Type B pancreatic cell (in vitro differentiated cells): ENCODE measurements at places on chromosomes 4 and X. TPM values are rescaled to one million over a fixed set of nuclear protein-coding genes. Genes with fewer than 3 reads are reported as not detected.
A peak's percentile ranks its signal among the peaks of the same experiment; 100 is the strongest.

GRCh38 chr4:44493924-44494323 is 45.3 kb upstream of the KCTD8 start:
- peaks cover 5% of the 10 kb centered on the region for H3K4me1 ChIP-seq
- H3K4me3 ChIP-seq = no peak overlapping the region
- peaks cover 2% of the 10 kb centered on the region for H3K27me3 ChIP-seq

GRCh38 chrX:134551376-134552048 is 91.5 kb downstream of the HPRT1 start:
- H3K36me3 ChIP-seq = no peaks in the 10 kb centered on the region
- DNase-seq = no peak
- H3K27ac ChIP-seq = peak overlapping the region; percentile 21
- peak overlapping the region; percentile 83 for H3K4me3 ChIP-seq

GRCh38 chr4:101119141-101119540 is 228.2 kb downstream of the PPP3CA start:
- no peak overlapping the region for H3K4me3 ChIP-seq
- no peaks in the 10 kb centered on the region for H3K36me3 ChIP-seq
- DNase-seq = no peak
- no peak overlapping the region for H3K27ac ChIP-seq

DNA sequence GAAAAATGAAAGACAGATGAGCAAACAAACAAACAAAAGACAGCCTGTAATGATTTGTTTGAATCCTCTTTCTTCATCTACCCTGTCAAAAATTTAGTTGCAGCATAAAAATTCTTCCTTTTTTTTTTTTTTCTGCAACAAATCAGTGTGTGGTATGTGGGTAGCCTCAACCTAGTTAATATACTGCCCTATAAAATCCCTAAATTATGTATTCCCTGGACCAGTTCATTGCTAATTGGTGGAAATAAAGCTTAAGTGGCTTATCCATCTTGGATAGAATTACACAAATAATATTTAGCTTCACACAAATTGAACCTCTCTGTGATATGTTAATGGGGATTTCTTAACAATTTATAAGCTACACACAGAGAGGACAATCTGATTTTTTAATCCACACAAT is 208.4 kb downstream of the NDST4 start:
- H3K36me3 ChIP-seq = no peaks in the 10 kb centered on the region
- no peaks in the 10 kb centered on the region for H3K27me3 ChIP-seq
- H3K4me3 ChIP-seq = no peak overlapping the region

DNA sequence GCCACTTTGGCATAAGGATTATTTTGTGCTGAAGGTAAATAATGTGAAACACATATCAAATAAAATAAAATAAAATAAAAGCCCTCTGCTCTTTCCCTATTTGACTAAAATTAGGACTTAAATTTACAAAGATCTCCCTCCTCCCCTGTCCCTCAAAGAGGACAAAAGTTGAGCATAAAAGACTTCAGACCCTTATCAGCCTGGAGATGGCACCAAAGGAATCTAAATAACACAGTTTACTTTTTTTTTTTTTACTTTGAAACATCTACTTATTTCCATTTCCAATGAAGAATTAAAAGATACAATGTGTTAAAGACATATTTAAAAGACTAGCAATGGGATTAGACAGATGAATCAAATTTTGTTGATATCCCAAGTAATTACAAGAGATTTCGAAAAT is 89.7 kb downstream of the EPHA5 start:
- H3K36me3 ChIP-seq = no peaks in the 10 kb centered on the region
- DNase-seq = no peak
- peaks cover 3% of the 10 kb centered on the region for H3K27me3 ChIP-seq
- no peak overlapping the region for H3K4me3 ChIP-seq
- no peaks in the 10 kb centered on the region for H3K4me1 ChIP-seq

DNA sequence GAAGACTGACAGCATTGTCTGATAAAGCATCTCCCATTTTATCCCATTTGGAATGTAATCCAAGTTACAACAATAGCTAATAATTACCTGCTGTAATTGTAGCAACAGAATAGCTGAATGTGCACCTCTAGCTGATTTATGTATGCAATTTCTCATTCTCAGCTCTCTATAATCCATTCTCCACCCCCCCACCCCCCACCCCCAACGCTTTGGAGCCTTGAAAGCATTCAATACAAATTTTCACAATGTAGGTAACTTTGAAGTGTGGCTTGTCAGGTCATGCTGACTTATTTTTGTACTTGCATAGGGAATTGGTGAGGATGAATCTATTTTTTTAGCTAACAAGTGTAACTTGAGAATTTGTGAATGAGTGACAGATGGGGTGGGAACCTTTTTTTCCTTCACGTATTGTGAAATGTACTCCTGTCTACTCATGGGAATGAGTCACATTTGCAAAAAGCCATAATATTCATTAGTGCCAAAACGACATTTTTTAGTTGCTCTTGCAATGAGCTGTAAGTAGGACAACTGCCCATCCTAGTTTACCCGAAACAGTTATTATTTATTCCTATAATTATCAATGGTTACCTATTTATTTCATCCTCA is 159.3 kb downstream of the PALLD start:
- H3K27ac ChIP-seq = no peak overlapping the region
- H3K4me3 ChIP-seq = no peak overlapping the region
- H3K36me3 ChIP-seq = no peaks in the 10 kb centered on the region
- H3K4me1 ChIP-seq = peaks cover 69% of the 10 kb centered on the region
- H3K27me3 ChIP-seq = peaks cover 9% of the 10 kb centered on the region

DNA sequence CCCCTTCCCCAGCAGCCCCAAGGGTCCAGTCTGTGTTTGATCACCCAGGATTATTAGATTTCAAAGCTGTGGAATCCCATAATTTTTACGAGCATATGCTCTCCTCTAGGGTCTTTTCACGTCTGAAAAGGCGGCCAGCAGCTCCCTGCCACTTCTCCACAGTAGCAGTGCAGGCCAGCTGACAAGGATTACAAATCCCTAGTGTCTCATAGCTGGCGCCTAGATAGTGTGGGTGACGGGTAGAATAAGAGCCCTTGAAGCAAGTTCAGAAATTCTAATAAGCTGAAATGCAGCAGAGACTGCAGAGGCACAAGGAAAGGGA is 79.4 kb downstream of the RLIM start:
- no peak for DNase-seq
- H3K27ac ChIP-seq = peak overlapping the region; percentile 74
- peak overlapping the region; percentile 88 for H3K4me3 ChIP-seq
- peaks cover 3% of the 10 kb centered on the region for H3K36me3 ChIP-seq

DNA sequence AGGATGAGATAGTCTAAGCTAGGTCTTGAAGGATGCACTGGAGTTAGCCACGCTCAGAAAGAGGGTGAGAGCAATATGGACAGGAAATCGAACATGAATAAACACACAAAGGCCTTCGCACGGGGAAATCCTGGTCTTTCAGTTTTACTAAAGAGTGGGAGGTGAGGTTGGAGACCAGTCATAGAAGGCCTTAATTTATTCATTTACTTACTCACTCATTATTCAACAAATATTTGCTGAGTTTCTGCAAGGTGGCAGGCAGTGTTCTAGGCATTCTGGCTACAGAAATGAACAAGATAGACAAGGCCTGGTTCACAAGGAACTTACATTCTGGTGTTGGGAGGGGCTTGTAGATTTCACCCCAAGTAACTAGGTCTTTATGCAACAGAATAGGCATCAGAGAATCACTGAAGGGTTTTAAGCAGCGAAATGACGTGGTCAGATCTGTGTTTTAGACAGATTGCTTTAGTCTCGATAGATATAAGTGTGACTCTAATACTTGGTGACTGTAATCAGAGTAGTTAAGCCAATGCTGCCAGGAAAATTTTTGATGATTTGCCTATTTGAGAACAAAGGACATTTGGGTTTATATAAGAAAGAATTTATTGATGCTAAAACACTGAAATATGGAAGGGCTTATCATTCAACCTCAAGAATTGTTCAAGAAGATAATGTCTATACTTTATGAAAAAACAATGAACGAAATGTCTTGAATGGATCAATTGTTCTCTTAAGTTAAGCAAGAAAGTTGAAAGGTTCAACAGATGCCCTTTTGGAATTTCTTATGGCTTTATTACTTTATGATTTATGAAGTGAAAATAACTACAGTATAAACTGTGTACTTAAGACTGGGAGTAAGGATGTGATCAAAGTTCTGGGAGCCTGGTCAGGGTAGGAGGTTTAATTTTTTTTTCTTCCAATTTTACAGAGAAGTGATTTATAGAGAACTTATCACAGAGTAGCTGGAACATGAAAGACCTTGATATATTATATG is 184.4 kb upstream of the CASK start:
- H3K27me3 ChIP-seq = no peaks in the 10 kb centered on the region
- no peak overlapping the region for H3K27ac ChIP-seq
- H3K4me1 ChIP-seq = no peaks in the 10 kb centered on the region
- no peak overlapping the region for H3K4me3 ChIP-seq
- no peaks in the 10 kb centered on the region for H3K36me3 ChIP-seq

- H3K4me1 ChIP-seq = no peaks in the 10 kb centered on the region
- no peak for DNase-seq
- no peaks in the 10 kb centered on the region for H3K27me3 ChIP-seq
- H3K27ac ChIP-seq = no peak overlapping the region
- H3K36me3 ChIP-seq = peaks cover 8% of the 10 kb centered on the region
These were observed 46.7 kb downstream of the LARP1B start for GRCh38 chr4:128107766-128108165.

GRCh38 chr4:184395971-184396391 is 78.4 kb downstream of the IRF2 start:
- peaks cover 53% of the 10 kb centered on the region for H3K36me3 ChIP-seq
- no peak overlapping the region for H3K4me3 ChIP-seq
- DNase-seq = no peak
- H3K4me1 ChIP-seq = peaks cover 5% of the 10 kb centered on the region
- no peaks in the 10 kb centered on the region for H3K27me3 ChIP-seq
- no peak overlapping the region for H3K27ac ChIP-seq

DNA sequence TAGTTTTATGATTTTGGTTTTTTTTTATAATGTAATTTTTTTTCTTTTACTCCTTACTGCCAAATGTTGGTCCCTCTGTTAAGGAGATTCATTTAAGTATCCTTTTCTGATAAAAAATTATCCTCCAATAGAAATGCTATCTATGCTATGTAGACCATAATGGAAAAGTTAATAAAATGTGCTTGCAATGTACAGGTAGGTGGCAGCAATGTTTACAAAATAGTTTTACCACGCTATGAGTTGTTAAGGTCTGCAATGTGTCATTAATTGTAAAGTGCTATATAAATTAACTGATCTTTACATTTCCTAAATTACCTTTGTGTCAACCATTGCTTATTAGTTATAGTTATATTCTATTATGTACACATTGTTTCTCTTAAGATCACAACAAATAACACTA is 3.8 kb upstream of the CENPC start:
- H3K27me3 ChIP-seq = no peaks in the 10 kb centered on the region
- H3K27ac ChIP-seq = no peak overlapping the region
- H3K36me3 ChIP-seq = no peaks in the 10 kb centered on the region

- peaks cover 27% of the 10 kb centered on the region for H3K27me3 ChIP-seq
- H3K4me3 ChIP-seq = peak overlapping the region; percentile 17
- DNase-seq = no peak
These were observed 26.9 kb upstream of the PPP2R3B start for GRCh38 chrX:413322-414201.

GRCh38 chrX:110257889-110258288 is 60.0 kb downstream of the AMMECR1 start:
- no peak overlapping the region for H3K4me3 ChIP-seq
- H3K4me1 ChIP-seq = peaks cover 3% of the 10 kb centered on the region
- peaks cover 11% of the 10 kb centered on the region for H3K36me3 ChIP-seq
- H3K27me3 ChIP-seq = no peaks in the 10 kb centered on the region

- H3K27me3 ChIP-seq = peaks cover 2% of the 10 kb centered on the region
- no peak for DNase-seq
- no peak overlapping the region for H3K27ac ChIP-seq
- no peak overlapping the region for H3K4me3 ChIP-seq
- no peaks in the 10 kb centered on the region for H3K36me3 ChIP-seq
- peaks cover 3% of the 10 kb centered on the region for H3K4me1 ChIP-seq
These were observed 680.4 kb downstream of the DMD start for GRCh38 chrX:32530802-32531403.

DNA sequence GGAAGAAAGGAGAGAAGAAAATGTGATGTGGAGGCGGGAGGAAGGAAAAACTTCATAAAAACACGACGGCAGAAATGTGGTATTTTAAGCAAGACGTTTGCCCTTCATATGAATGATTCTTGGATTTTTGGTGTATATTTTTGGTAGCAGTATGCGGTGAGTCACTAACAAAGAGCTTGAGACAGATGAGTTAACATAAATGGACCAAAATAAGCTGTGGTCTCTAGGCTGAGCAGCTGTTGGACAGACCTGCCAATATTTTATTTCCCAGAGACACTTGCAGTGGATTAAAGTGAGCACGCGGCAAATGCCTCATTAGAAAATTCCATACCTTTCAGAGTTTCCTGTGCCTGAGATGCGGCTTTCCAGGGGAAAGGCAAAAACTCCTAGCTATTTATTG is 43.1 kb upstream of the RPS6KA3 start:
- H3K4me3 ChIP-seq = no peak overlapping the region
- DNase-seq = no peak
- peaks cover 6% of the 10 kb centered on the region for H3K4me1 ChIP-seq
- no peaks in the 10 kb centered on the region for H3K27me3 ChIP-seq
- H3K36me3 ChIP-seq = no peaks in the 10 kb centered on the region
- H3K27ac ChIP-seq = no peak overlapping the region

- peaks cover 5% of the 10 kb centered on the region for H3K4me1 ChIP-seq
- DNase-seq = no peak
- H3K27me3 ChIP-seq = no peaks in the 10 kb centered on the region
- no peak overlapping the region for H3K4me3 ChIP-seq
These were observed 37.0 kb downstream of the GUCY1A1 start for GRCh38 chr4:155703486-155704247.

- no peaks in the 10 kb centered on the region for H3K27me3 ChIP-seq
- H3K4me3 ChIP-seq = no peak overlapping the region
- DNase-seq = no peak
- peaks cover 2% of the 10 kb centered on the region for H3K4me1 ChIP-seq
- no peaks in the 10 kb centered on the region for H3K36me3 ChIP-seq
- no peak overlapping the region for H3K27ac ChIP-seq
These were observed 6.3 kb upstream of the SH3KBP1 start for GRCh38 chrX:19893727-19894126.

GRCh38 chr4:152979731-152980330 is 43.7 kb downstream of the FHDC1 start:
- no peaks in the 10 kb centered on the region for H3K27me3 ChIP-seq
- no peaks in the 10 kb centered on the region for H3K4me1 ChIP-seq
- DNase-seq = no peak
- no peak overlapping the region for H3K4me3 ChIP-seq

- no peaks in the 10 kb centered on the region for H3K27me3 ChIP-seq
- no peaks in the 10 kb centered on the region for H3K4me1 ChIP-seq
- H3K36me3 ChIP-seq = no peaks in the 10 kb centered on the region
- H3K4me3 ChIP-seq = no peak overlapping the region
- DNase-seq = no peak
These were observed 143.5 kb downstream of the GALNTL6 start for GRCh38 chr4:171956678-171957077.

MAD2L1 gene
- 16.0 and 37.4 TPM in 2 replicates for total RNA-seq

FRG2 gene
- total RNA-seq = not detected in 2 replicates

STAP1 gene
- total RNA-seq = not detected in 2 replicates

FAM9C gene
- 0.67 TPM in 1 of 2 replicates, not detected in the other for total RNA-seq

HAUS7 gene
- 19.6 and 32.5 TPM in 2 replicates for total RNA-seq

LRRC66 gene
- 1.1 and 3.3 TPM in 2 replicates for total RNA-seq

PFKFB1 gene
- 0.51 and 0.86 TPM in 2 replicates for total RNA-seq

SPATA4 gene
- total RNA-seq = 0.33 and 0.75 TPM in 2 replicates

CYTL1 gene
- total RNA-seq = 0.52 and 6.9 TPM in 2 replicates

SHROOM2 gene
- 8.4 and 16.2 TPM in 2 replicates for total RNA-seq

NAP1L2 gene
- 2.1 and 2.5 TPM in 2 replicates for total RNA-seq

SULT1E1 gene
- total RNA-seq = 64.9 and 80.7 TPM in 2 replicates
